Panc1 (cell line): ENCODE measurements at places on chromosomes 5 and 9. TPM values are rescaled to one million over a fixed set of nuclear protein-coding genes. Genes with fewer than 3 reads are reported as not detected.

The TLX3 gene
- total RNA-seq = not detected

The FAM151B gene
- 2.8 TPM for total RNA-seq

The CCNO gene
- 12.3 TPM for total RNA-seq

The IFNA2 gene
- not detected for total RNA-seq

The UGCG gene
- total RNA-seq = 46.0 TPM

The UBE2B gene
- 97.8 TPM for total RNA-seq
